Mesenchymal stem cell (in vitro differentiated cells and primary cell): ENCODE measurements at places on chromosomes 4 and X.

GRCh38 chr4:47840291-47840690, 2.4 kb upstream of the CORIN start:
- DNase-seq, result no peak

- peak; percentile 39 for DNase-seq
Measured at GRCh38 chrX:40581336-40581920, 658 bp downstream of the ATP6AP2 start.

DNA sequence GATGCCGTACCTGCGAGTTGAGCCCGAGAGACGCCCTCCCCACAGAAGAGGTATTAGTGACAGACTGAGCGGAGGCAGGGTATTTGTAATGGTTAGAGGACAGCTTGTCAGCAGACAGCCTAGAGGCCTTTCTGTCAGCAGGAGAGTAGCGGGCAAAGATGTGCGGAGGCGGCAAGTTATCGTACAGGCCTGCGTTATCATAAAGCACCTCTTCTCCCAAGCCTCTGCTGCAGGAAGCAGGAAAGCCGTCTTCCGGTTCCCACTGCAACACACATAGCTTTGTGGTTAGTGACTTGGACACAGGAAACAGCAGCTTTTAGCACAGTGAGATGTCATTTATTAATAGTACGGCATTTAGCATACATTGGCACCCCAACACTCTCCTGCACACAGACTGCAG, 158.3 kb downstream of the AFAP1 start:
- DNase-seq, result peak; percentile 75

GRCh38 chr4:5689065-5689464, 19.3 kb downstream of the EVC2 start:
- DNase-seq, result no peak

GRCh38 chr4:4491396-4491893, 50.4 kb downstream of the STX18 start:
- no peak for DNase-seq

DNA sequence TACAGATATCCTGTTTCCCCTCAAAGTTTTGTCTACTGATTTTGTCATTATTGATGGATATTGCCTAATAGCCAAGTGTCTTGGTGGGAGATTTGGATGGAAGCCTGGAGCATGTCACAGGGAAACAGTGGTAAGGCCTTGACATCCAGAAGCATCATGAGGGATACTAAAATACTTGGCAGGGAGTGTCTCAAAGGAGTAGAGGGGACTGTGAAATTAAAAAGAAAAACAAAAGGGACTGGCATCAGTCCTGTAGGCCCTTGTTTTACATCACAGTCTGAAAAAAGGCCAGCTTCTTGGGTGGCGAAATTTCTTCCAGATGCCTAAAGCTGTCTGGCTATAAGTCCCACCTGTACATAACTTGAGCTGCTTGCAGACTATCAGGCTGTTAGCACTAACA, 83.8 kb downstream of the GUCY2F start:
- DNase-seq, result no peak

DNA sequence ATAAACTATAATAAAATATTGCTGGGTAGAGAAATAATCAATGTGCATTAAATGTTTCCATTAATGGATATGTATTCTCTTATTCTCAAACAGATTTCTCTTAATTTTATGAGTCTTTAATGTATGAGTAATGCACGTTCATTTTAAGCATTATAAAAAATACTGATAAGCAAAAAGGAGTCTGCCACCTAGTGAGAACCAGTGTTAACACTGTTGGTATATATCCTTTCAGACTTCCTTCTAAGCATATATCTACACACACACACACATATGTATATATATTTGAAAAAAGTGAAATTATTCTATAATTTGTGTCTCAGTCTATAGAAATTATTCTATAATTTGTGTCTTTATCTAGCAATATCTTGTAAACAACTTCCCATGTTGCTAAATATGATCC, 49.9 kb upstream of the MTMR1 start:
- DNase-seq, result peak; percentile 3

DNA sequence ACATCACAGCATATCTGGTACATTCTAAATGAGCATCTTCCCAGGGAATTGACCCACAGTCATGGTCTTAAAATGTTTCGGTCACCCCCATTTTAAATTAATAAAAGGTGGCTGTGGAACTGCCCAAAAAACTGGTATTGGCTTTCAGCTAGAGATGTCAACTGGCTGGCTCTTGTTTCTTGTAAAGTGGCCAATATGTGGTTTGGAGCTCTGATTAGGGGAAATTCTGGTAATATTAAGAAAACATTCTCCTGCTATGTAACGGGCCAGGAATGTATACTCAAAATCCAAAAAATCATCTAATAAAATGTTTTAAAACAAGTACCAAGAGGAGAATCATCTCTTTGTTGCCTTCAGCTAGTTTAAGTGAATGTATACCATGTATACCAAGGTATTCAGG, 62.0 kb upstream of the VCX2 start:
- no peak for DNase-seq

- no peak for DNase-seq
Measured at GRCh38 chrX:55742649-55743048, 25.1 kb downstream of the RRAGB start.

GRCh38 chrX:108216405-108216804, 124.8 kb downstream of the ATG4A start:
- DNase-seq, result no peak

GRCh38 chr4:77601614-77602187, 3.9 kb upstream of the CXCL13 start:
- DNase-seq, result no peak

GRCh38 chr4:147250062-147250461, 230.8 kb upstream of the EDNRA start:
- no peak for DNase-seq

DNA sequence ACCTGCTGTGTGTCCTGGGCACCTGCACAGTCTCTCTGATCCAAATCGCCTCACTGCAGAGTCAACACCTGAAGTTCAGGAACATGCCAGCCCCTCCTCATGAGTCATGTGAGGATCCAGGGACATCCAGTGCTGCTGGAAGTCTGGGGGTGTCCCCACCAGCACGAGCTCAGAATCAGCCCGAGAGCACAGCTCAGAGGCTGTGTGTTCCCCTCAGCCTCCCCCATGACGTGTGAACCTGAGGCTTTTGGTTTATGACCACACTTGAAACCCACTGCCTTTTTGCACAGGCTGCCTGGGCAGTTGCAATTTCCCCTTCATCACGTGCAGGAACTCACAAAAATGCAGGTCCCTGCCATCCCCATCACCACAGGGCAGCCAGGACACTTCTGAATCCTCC, 47.1 kb downstream of the PPP2R2C start:
- no peak for DNase-seq

GRCh38 chrX:120380699-120381098, 18.8 kb downstream of the ATP1B4 start:
- peak; percentile 0 for DNase-seq

DNA sequence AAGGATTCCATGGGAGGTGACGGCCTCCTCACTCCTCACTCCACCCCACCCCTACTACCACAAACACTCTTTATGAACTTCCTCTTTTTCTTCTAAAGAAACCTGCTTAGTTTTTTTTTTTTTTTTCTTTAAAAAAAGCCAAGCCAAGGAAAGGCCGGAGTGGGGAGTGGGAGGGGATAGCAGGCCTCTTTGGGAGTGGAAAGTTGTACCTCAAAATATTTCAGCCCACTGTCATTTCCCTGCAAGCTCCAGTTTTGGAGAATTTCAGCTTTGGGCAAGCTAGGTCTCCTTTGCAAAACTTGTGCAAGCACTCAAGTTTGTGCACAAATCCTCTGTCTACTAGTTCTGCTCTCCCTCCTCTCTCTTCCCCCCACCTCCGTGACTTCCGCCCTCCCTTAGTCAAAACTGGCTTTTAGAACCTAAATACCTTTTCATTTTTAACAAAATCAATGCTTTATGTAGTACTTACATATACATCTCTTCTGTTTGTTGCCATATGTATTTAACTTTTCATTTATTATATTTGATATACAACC, 512 bp upstream of the ANTXR2 start:
- no peak for DNase-seq

DNA sequence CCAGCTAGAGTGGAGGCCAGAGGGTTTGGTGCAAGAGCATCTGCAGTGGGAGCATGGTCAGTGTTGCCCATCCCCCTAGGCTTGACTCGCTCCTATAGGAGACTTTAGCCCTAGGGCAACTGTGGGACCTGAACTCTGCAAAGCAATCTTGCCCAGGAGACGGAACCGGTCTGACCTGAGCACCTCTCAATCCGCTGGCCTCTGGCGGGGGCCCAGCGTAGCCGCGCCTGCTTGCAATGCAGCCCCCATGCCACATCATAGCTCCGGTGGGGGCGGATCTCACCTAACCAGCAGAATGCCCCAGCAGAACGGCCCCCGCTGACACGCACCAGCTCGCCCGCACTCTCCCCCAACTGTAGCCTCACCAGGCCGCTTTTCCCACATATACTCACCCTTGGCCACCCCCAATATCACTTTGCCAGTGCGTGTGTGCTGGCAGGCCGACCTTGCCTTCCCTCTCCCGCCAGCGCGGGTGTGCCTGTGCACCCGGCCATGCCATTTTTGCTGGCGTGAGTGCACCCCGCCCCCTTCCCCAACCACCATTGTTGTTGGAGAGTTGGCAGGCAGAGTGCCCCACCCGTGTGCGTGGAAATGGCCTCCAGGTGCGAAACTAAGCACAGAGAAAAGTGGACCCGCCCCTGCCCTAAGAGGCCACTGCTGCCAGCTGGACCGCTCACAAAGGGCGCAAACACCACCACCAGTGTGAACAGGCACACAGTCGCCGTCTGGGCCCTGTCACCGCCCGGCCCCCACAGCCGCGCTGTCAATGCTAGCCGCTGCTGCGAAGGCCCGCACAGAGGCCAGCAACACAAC, 5.8 kb downstream of the BEX4 start:
- DNase-seq, result no peak

DNA sequence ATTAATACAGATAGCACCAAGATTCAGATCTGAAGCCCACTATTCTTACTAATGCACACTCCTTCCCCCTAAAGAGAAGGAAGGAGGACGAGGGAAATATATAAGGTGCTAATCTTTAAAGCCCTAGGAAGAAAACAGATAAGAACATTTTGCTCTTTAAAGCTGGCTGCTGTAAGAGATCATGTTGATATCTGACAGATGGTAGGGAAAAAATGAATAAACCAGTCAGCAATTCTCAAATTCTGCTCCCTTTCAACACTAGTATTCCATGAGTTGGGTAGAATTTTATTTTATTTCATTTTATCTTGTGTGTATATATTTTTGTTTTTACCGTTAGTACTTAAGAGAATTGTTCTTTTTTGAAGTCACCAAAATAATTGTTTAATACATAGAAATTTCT, 19.2 kb downstream of the OTC start:
- DNase-seq, result no peak

GRCh38 chrX:103101299-103102042, 8.5 kb upstream of the NXF3 start:
- DNase-seq, result no peak

- DNase-seq, result no peak
Measured at GRCh38 chrX:113330416-113330815, 489.8 kb upstream of the AMOT start.

DNA sequence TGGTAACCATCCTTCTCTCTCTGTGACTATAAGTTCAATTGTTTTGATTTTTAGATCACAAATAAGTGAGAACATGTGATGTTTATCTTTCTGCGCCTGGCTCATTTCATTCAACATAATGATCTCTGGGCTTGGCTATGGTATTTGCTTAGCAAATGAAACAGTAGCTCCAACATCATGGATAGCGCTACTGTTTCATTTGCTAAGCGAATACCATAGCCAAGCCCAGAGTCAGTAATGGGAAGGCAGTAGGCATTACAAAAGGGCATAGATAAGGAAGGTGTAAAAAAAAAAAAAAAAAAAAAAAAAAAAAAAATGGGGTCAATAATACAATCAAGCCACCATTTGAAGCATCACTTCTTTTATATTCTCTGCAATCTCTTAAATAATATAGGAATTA, 469.0 kb upstream of the ATOH1 start:
- DNase-seq, result no peak

- no peak for DNase-seq
Measured at GRCh38 chr4:154450966-154451365, 40.6 kb downstream of the DCHS2 start.

- peak; percentile 81 for DNase-seq
Measured at GRCh38 chr4:24042094-24042493, 152.2 kb upstream of the PPARGC1A start.

- peak; percentile 57 for DNase-seq
Measured at GRCh38 chr4:40749717-40750460, at the start of gene NSUN7. NSUN7 (plus strand) TSS chr4:40749955; CDS start chr4:40750694, 739 bp downstream.

DNA sequence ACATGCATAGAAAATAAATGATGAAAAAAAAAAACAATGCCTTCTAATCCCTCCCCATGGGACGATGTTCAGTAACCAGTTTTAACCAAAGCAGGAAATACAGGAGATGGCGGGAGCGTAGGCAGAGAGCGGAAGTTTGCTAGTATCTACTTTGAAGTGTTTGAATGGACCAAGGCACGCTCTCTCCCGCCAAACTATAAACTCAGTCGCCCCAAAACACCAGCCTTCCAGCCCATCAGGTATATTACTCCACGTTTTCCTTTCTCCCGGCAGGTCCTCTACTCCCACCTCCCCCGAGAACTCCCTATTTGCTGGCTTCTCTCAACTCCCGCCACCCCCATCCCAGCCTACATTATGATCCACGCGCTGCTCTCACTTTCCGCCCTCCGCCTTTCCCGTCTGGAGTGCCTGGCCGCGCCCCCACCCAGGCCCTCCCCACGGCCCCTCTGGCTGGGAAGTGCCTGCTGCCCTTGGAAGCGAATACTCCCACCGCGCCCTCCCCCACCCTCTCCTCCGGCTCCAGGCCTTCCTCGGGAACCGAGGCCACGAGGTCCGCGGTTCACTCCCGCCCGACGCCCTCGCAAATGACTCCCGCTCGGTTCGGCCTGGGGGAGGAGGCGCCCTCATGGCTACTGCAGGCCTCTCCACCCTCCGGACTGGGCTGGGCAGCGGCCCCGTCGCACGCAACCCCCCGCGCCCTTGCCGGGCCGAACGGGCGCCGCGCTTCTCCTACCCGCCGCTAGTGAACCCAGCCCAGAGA, 723 bp downstream of the DHX15 start:
- DNase-seq, result peak; percentile 75

DNA sequence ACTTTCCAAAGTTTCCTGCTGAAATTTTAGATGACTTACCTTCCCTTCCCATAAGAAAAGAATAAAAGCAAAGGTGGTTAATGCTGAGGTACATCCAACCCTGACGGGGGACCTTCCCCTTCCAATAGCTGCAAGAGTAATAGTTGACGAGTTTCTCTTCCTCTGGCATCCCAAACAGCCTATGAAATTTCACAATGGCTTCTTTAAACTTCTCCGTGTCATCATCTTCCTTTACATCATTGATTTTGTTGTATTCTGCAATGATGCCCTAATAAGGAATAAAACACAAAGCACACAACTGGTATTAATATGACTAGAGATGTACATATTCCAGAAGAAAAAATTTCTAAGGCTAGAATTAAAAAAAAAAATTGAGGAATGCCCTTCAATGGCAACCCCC, 76.6 kb downstream of the TBC1D9 start:
- DNase-seq, result no peak
